SK-N-DZ (cell line): ENCODE measurements at places on chromosomes 16 and 17.

GRCh38 chr17:45719335-45720071 lies 64.6 kb upstream of the CRHR1 start:
- peak; percentile 16 for DNase-seq

GRCh38 chr17:72101526-72101925 lies 19.3 kb upstream of the SOX9 start:
- no peak for DNase-seq

GRCh38 chr16:309476-309875 lies 26.5 kb downstream of the PDIA2 start:
- DNase-seq = no peak

DNA sequence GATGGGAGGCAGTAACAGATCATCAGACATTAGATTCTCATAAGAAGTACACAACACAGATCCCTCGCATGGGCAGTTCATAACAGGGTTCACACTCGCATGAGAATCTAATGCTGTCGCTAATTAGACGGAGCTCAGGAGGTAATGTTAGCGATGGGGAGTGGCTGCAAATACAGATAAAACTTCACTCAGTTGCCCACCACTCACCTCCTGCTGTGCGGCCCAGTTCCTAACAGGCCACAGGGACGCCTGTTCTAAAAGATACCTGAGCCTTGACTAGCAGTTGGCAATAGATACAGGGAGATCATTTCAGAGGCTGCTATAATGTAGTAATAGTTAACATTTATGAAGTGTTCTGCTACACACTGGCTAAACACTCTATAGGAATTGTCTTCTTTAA lies 4.9 kb downstream of the PTRH2 start:
- DNase-seq = no peak

- DNase-seq = no peak
These were observed 33.0 kb upstream of the TMC5 start for GRCh38 chr16:19384656-19385055.

DNA sequence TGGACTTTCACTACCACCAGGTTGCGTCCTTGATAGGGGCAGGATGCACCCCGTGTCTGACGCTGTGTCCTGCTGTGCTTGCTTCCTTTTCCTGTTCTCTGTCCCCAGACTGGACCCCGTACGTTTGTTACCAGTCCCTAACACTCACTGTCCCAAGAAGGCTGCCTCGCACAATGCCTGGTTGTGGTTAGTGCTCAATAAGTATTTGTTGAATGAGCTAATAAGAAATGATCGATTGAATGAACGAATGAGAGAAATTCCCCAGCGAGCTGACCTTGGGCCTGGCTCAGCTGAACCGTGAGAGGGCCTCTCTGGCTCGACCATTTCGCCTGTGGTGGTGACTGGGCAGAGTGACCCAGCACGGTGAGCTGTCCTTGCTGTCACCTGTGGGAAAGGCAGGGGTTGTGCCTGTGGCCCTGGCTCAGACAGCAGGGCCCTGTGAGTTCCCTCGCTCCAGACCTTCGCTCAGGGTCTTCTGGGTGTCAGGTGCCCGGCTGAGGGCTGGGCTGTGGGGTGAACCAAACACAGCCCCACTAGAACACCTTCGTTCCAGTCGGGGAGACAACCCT lies 20.9 kb downstream of the CMIP start:
- DNase-seq = no peak

- no peak for DNase-seq
These were observed 6.7 kb upstream of the MPP3 start for GRCh38 chr17:43839670-43840108.

DNA sequence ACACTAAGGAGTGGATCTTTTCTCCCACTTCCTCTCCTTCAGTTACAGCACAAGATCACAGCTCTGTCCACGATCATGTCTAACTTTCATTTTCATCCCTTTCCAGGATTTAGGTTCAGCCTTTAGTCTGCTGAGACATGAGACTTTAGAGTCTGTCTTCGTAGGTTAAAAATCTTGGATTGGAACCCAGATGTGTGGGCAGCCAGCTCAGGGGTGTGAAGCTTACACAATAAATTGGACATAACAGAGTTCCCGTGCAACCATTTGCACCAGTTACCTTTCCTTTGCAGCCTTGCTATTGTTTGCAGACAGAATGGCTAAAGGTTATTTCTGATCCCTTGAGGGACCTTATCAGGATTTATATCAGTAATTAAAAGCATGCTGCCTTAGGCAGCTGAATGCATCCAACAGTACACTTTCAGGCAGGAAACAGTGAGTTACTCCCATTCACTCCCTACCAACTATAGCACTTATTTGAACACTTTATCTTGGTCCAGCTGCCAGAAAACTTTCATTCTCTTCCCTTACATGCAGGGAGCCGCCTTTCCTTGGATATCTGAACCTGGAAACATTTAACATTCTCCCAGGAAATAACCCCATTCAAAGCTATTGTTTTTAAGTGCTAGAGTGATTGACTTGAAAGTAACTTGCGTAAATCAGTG lies 87.3 kb downstream of the TMEM100 start:
- DNase-seq = peak; percentile 32

DNA sequence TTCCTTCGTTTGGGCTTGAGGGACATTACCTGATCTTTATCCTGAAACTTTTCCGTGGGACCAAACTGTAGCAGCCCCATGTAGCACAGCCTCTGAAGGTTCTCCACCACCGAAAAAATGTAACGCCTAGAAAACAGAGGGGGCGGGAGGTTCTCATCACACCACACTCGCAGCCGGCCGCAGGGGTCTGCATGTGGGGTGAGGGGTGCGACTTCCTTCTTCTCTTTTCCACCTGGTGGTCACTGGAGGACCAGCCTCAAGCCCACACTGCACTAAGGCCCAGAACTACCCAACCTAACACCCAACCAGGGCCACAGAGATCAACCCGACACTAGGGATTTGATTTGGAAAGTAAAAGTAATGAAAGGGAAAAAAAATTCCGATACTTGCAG lies 57.1 kb downstream of the GTF3C1 start:
- DNase-seq = no peak

- no peak for DNase-seq
These were observed 29.9 kb downstream of the PIK3R6 start for GRCh38 chr17:8837563-8838075.

DNA sequence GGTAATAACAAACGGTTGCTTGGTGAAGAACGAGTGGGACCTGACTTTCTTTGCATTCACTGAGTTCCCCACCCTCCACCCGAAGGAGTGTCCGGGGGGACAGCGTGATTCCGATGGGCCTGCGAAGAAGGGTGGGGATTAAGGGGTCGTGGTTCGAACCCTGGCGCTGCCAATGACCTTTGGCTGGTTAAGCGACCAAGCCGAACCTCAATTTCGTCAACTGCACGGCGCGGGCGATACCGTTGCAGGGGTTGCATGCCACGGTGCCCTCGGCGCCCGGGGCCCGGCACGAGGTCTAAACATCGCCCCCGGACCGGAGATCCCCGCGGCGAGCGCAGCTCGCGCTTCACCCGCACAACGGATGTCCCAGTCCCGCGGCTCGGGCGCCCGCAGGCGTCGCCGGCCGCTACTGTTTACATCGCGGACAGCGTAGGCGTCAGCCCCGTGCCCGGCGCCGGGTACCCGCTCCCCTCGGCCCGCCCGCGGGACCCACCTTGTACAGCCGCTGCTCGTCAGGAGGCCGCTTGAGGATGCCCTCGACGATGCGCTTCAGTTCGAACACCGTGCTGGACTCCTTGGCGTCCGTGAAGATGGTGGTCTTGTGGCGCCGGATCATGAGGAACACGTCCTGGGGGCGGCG lies 460 bp downstream of the ELOB start:
- DNase-seq = no peak

DNA sequence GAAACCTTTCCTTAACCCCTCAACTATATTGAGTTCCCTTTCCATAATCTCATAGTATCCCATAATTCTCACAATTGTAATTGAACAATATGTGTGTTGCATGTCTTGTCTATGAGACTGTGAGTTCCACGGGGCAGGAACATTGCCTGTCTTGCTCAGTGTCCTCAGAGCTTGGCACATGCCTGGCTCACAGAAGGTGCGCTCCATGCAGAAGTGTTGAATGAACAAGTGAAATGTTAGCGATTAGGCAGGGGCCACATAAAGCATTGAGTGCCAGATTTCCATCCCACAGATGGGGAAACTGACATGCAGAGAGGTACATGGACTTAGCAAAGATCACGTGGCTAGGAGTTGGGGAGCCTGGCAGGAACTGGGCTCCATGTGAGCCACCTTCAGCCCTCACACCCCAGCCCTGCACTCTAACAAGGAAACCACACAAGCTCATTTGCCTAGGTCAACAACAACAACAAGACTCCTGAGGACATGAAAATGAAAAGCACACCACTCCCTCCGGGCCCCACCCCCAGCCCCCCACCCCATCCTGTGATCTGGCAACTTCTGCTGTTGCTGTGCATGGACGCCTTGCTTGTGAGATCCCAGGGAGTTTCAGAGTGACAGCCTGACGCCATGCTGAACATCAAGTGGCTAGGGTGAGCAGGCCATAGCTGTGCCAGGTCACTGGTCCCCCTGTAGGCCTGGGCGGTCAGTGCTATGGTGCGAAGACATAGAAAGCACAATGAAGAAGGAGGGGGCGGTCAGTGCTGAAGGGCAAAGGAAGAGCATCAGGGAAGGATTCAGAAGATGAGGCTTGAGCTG lies 5.0 kb downstream of the PIK3R5 start:
- DNase-seq = no peak

GRCh38 chr16:22063888-22064467 lies 28.4 kb upstream of the VWA3A start:
- no peak for DNase-seq

DNA sequence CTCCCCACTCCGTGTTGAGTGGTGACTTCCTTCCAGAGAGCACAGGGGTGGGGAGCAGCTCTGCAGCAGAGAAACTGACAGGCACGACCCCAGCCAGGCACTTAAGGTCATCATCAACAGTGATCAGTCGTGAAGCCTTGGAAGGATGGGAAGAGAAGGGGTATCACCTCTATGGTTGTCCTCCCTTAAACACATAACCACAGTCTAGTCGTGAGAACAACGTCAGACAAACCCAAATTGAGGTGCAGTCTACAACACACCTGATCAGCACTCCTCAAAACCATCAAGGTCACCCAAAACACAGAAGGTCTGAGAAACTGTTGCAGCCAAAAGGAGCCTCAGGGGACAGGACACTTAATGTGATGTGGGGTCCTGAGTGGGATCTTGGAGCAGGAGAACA lies 68.3 kb downstream of the MPRIP start:
- DNase-seq = no peak

GRCh38 chr16:14629919-14630619 lies at the start of gene PARN:
PARN (minus strand) TSS chr16:14630260; CDS start chr16:14630125, 135 bp downstream.
- DNase-seq = peak; percentile 96

- no peak for DNase-seq
These were observed at the start of gene PLXDC1 for GRCh38 chr17:39151150-39151942. PLXDC1 (minus strand) TSS chr17:39151637; CDS start chr17:39151437, 200 bp downstream.

- no peak for DNase-seq
These were observed 7.9 kb upstream of the SPHK1 start for GRCh38 chr17:76376318-76377133.

- no peak for DNase-seq
These were observed 20.2 kb upstream of the TVP23A start for GRCh38 chr16:10838621-10839278.

DNA sequence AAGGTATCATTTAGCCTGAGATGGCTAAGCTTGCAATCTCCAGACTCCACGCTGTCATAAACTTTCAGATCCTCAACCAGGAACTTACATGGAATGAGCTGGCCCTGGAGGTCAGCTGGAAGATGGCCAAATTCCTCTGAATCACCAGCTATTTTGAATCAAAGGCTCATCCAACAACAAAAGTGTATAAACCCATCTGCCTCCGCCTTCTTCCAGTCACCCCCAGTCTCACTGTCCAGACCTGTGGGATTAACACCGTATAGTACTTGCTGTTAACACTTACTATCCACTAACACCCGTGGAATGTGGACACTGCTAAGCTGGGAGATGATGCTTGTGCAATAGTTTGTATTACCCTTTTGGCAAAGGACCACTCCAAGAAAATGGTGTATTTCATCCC lies 1.9 kb upstream of the LCMT1 start:
- no peak for DNase-seq

DNA sequence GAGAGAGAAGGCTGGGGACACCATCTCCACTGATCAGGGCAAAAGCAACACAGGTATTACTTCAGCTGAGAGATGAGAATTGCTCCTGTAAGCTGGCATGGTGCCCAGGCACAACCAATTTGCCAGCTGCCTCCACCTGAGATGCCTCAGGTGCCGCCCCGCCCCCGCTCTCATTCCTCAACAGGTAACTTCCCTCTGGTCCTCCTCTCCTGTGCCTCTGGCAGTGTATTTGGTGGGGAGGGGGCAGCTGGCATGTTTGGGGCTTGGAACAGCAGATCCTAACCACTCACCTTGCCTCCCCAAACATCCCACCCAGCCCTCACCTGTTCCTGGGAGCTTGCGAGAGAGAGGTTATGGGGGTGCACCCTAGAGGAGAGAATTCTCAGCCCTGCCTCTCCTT lies 2.9 kb upstream of the SRCIN1 start:
- DNase-seq = no peak

DNA sequence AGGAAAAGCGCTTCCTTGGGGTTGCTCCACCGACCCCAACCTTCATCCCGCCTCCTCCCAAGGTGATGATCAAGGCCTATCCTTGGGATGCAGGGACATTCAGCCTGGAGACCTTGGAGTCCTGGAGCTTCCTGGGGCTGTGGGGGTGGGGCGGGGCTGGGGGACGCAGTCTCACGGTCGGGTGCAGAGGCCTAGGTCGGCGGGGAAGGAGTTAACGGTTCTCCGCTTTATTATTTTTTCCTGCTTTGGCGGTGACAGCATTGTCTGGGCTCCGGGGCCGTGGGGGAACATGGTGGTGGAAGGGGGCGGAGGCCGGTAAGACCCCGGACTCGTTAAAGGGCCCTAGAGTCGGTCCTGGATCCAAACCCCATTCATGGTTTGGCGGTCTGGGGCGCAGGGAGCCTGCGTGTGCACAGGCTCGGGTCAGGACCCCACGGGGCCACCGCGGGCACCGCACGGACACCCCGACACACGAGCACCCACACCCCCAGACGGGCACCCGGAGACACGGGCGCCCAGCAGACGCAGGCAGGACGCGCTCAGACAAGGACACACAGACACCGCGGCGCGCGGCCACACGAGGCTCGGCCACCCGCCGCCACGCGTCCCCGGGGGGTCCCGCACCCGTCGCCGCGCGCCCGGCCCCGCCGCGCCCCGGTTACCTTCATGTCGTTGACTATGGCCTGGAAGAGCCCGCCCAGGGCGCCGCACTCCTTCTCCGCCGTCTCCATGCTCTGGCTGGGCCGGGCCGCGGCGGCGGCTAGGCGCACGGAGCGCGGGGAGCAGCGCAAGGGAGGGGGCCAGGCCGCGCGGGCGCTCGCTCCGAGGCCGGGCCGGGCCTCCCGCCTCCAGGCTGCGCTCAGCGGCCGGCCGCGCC lies 554 bp downstream of the MTSS2 start:
- no peak for DNase-seq
